Epithelial cell of proximal tubule (primary cell): ENCODE measurements at places on chromosomes 6 and 20.

DNA sequence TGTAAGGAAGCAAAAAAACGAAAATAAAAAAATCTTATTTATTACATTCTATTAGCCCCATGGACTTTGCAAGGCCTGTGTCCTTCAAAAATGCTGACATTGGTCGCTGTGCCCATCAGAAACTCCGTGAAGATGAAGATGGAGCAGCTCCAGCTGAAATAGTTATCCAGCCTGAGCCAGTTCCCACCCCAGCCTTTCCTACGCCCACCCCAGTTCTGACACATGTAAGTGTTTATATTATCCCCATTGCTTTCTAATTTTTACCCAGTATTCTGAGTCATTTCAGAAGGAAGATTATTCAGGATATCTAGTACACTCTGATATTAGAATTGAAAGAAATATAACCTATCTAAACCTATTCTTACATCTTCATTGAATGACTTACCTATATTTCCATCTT, 217.7 kb downstream of the ARHGAP18 start:
- no peak for DNase-seq

- DNase-seq: no peak
Measured at GRCh38 chr6:139161817-139162284, 27.0 kb downstream of the HECA start.

- DNase-seq: no peak
Measured at GRCh38 chr6:44216677-44217331, at the start of gene MYMX. MYMX (plus strand) TSS chr6:44216926; CDS start chr6:44217472, 546 bp downstream.

DNA sequence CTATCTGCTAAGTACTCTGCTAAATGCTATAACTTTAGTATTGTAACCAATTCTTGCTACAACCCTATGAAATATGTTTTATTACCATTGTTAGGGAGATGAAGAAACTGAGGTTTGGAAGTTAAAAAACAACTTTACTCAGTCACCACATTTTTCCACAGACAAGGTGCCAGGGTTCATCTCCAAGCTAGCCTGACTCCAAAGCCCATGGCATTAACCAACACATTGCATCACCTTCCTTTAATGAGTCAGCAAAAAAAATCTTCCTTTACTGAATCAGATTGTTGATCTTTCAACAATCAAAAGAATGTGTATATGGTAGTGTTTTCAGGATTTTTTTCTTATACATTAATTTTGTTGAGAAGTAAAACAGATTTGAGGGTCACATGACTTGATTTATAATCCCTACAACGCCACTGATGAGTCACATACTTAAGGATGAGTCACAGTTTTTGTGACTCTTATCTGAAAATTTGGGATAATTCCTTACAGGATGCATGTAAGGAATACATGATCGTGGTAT, 41.5 kb downstream of the MAN1A1 start:
- DNase-seq: peak; percentile 77

GRCh38 chr6:154653385-154653784, 79.8 kb upstream of the SCAF8 start:
- no peak for DNase-seq

DNA sequence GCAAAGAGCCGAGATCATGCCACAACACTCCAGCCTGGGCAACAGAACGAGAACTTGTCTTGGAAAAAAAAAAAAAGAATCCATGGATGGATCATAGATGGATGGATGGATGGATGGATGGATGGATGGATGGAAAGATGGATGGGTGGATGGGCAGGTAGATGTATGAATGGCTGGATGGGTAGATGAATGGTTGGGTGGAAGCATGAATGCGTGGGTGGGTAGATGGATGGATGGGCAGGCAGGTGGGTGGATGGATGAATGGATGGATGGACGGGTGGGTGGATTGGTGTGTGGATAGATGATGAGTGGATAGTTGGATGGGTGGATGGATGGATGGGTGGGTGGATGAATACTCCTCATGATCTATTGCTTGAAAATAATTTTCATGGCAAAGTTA, 1.4 kb downstream of the JPH2 start:
- DNase-seq: no peak

DNA sequence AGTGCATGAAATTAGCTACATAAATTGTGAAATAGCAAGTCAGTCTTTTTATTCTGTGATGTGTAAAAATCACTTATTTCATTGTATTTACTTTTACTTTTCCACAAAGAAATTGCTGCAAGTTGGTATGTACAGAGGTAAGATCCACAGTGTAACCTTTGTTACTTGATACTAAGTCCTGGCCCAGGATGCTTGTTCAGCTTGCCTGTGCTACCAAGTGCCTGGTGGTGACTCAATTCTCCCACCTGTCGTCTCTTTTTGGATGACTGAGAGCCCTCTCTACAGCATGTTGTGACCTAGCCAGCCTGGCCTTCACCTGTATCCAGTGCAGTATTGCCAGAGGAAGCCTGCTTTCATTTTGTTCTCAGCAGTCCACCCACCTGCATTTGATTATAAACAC, 54.9 kb downstream of the ANKRD6 start:
- no peak for DNase-seq

DNA sequence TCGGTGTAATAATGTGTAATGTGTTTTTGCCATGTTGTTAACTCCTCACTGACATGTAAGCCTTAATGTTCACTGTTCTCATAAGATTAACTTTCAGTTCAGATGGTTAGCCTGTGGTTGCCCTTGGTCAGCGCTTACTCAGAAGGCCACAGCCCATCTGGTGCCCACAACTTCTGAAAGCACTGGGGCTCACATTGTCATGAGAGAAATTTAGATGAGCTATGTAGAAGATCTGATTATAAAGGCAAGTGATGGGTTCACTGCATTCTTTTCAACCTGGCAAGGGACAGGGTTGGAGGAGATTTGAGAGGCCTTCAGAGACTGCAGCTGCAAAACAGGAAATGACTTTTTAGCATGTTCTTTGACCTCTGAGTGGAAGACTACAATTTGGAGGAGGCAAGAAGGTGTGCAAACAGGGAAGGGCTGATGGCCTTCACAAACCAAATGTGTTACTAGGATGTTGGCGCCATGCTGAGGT, 242.3 kb upstream of the SUPT3H start:
- DNase-seq: no peak

- no peak for DNase-seq
Measured at GRCh38 chr6:13131935-13132661, 196.2 kb downstream of the TBC1D7 start.

DNA sequence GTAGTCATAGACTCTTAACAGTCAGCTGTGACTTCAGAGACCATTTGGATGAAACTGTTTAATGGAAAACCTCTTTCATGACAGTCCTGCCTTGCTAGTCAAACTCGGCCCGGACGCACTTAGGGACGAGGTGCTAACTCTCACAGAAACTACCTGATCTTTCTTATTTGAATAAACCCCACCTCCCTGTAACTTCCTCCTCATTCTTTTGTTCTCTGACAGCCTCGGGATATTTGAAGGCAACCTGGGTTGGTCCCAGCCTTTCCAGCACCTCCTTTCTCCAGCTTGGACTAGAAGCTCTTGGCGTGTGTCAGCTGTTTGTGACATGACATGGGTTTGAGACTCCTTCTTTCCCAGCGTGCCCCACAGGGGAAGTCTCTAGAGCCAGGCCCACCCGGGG, 175.3 kb upstream of the EXOC2 start:
- DNase-seq: no peak

GRCh38 chr20:63782521-63782971, 43.0 kb downstream of the SLC2A4RG start:
- no peak for DNase-seq

GRCh38 chr20:13784271-13784892, 337 bp downstream of the ESF1 start:
- no peak for DNase-seq

GRCh38 chr6:168227840-168228239, 91.7 kb downstream of the DACT2 start:
- DNase-seq: no peak

DNA sequence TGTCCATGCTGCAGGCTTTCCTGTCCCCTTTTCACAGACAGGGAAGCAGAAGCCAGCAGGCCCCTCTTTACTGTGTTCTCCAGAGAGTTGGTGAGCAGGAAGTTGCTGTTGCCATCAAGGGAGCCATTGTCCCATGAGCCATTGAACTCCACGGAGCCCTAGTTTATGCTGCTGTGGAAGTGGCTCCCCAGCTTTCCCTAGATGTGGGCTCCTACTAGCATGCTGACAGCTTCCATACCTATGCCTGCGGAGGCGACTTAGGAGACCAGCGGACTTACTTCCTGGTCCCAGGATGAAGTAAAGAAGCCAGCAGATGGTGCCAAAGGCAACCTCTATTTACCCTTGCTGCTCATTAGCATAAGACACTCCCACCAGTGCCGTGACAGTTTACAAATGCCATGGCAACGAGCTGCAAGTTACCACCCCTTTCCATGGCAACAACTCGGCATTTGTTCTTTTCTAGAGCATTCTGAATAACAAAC, 30.8 kb upstream of the FKBP1A start:
- no peak for DNase-seq

GRCh38 chr6:122530440-122531046, 58.9 kb upstream of the SERINC1 start:
- DNase-seq: peak; percentile 19

- no peak for DNase-seq
Measured at GRCh38 chr20:32792316-32792715, 27.4 kb upstream of the MAPRE1 start.

DNA sequence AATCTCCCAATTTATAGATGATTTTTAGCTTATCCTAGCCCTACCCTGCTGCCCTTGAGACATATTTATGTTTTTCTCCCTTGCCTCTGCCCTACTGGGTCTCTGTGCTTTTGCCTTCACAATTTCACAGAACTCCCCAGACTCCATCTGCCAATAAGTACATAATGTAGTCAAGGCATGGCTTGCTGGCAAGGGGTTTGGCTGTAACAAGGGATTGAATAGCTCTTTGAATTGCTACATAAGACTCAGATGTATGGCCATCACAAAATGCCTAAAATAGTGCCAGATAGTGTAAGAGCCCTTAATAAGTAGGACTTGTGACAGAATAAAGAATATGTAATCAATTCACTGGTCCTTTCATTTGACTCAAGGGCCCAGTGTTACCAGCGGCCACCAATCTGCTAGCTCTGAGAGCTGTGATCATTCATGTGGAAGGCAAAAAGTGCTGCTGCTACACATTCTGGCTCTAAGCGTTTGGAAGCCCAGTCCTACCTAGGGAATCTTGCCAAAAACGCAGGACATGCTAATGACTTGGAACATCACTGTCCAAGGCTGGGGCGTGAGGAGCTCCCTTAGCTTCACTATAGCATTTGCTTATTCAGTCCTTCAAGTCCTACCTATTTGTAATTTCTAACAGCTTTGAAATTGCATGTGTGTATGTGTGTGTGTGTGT, 20.5 kb downstream of the CLVS2 start:
- DNase-seq: no peak

GRCh38 chr6:113930183-113930582, 40.8 kb downstream of the HDAC2 start:
- DNase-seq: no peak

DNA sequence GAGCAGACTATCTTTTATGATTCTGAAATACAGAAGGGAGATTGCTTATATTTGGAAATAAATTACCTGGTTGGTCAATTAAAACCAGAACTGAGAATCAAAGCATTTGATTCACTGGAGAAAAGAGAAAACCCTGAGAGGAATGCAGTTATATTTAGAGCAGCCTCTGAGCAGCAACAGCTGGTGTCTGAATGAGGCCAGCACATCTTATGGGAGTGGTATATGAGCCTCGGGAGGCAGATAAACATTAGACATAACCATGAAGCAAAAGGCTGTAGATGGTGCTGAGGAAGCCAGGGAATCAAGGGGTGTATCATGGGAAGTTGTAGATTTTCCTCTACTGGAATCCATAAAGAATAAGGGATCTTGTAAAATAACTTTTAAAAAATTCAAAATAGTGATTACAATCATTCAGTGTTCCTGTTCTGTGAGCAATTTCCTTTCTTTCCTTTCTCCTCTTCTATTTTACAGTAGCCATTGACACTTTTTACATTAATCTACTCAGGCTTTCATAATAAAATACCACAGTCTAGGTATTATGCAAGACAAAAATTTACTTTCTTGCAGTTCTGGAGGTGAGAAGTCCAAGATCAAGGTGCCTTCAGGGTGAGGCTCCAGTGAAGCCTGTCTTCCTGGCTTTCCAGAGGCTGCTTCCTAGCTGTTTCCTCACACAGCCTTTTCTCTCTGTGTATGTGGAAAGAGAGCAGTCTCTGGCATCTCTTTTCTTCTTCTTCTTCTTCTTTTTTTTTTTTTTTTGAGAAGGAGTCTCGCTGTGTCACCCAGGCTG, 32.8 kb upstream of the ENPP5 start:
- no peak for DNase-seq

DNA sequence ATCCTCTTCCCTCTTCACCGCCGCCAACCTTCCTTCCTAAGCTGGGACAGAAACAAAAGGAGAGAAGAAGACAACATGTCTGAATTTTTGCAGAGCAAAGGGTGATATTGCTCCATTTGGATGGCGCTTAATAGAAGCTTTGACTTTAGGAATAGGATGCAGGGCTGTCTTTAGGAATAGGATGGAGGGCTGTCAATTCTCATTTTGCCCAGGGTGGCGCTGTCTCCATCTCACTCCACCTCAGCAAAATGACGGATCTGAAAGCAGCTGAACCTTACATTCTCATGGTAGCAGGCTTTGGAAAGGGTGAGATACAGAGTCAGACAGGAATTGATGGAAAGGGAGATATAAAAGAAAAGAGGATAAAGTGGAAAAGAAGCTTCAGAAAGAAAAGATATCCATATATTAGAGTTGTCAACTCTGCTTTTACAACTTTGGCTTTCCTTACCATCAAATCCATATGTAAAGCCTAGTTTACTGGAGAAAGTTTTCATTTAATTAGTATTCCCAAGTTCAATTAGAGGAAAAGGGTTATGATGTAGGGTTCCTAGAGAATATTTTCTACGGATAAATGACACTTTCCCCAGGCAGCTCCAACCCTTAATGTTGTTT, 2.4 kb downstream of the MTCL3 start:
- DNase-seq: no peak

DNA sequence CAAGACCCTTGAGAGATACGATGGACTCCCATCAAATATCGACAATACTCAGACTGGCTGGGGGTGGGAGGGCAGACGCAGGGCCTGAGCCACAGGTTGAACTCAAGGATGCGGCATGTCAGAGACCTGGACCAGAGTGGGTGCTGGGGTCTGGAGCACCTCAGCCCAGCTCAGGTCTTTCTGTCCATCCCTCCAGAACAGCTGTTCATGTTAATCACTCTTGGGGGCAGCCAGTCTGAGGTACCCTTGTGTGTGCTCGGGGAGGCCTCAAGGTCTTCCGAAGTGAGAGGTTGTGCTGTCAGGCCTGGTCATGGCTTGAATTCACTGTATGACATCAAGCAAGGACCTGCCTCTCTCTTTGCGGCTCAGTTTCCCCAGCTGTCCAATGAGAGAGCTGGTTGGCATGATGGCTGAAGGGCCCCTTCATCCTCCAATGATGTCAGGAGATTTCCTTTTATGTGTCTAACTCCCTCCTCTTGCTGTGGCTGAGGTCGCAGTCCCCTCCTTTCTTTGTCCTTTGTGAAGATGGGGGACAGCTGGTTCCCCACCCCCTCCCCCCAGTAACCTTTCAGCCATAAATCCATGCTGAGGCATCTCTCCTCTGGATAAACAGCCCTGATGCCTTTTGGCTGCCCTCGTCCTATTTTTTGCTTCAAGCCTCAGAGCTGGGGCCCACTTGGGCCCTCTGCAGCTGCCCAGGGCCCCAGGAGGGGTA, 15.3 kb downstream of the MYH7B start:
- no peak for DNase-seq
